NCI-H446 treated with DMSO at 0.1 percent for 48 hours (cell line): ENCODE measurements at places on chromosomes 1 and 21.

GRCh38 chr21:46065215-46065913, 32.5 kb upstream of the COL6A2 start:
- DNase-seq: no peak

DNA sequence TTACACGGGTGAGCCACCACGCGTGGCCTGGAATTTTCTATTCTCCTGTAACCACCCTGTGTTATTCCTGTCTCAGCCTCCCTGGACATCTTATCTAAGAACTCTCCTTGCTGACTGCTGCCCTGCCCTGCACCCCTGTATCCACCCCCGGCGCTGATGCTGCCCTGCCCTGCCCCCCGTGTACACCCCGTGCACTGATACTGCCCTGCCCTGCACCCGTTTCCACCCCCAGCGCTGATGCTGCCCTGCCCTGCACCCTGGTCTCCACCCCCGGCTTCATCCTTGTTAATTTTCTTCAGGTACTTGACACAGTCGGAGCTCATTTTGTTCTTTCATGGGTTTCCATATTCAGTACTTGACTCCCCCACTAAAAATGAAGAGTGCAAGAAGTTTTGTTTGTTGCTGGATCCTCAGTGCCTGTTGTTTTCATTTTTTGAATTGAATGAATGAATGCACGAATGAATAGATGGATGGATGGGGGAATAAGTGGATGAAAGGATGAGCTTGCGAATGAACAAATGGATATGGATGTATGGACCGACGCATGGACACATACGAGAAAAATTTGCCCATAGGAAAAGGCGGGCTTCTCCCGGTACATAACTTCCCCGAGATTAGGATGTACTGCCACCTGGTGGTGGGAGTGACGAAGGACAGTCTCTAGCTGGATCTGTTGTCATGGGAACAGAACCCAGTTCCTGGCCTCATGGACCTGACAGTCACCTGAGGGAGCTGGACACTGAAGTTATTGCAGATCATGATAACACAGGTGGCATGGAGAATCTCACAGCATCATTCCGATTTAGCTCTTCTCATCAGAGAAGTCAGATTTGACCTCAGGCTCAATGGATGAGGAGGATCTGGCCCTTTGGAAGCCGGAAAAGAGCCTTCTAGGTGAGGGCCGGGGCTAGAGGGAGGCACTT, 14.9 kb downstream of the AADACL4 start:
- DNase-seq: peak; percentile 40

DNA sequence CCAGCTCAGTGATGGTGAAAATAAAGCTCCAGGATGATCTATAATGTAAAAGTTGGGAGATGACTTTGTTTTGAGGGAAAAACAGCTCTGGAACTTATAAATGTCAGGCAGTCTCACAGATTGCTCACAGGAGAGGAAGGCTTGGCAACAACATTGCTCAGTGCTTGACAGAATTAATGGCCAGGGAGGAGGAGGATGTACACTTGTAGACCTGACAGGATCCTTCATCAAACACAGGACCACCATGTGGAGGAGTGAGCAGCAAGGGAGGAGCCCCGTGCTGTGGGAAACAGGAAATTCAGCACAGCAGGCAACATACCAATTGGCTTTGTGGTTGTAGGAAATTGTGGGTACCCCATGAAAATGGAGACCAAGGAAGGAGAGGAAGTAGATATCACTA, 291.8 kb upstream of the CAMK1G start:
- no peak for DNase-seq

DNA sequence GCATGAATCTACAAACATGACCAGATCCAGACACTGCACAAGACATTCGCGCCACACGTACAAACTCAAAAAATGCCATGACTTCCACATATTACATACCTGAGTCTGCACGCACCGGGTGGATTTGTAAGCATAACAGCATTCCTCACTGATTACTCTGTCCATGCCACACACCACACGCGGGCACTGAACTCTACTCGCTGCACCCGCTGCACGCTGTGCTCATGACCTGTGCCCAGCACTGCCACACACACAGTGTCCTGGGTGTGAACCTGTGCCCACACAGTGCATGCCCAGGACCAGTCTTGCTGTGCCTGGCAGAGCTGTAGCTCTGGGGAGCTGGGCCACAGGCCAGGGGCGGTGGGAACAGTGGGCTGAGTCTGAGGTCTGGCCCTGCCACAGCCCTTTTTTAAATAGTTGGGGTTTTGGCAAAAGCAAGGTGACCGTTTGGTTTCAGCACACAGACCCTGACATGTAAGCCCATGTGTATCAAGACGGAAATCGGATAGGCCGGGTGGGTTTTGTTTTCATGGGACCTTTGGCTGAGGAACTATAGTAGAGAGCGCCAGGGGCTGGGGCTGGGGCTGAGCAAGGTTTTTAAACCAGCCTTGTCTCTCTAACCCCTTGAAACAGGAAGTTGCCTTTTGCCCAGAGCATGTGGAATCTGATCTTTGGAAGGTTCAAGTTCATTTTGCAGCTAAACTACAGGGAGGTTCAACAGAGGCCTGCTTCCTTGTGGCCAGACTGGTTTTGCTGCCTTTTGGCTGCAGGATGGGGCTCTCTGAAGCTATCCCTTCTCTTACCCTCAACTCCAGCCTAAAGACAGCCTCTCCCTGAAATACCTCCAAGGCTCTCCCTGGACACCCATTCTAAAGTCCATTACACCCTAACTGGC, 12.3 kb upstream of the GOLT1A start:
- DNase-seq: no peak

DNA sequence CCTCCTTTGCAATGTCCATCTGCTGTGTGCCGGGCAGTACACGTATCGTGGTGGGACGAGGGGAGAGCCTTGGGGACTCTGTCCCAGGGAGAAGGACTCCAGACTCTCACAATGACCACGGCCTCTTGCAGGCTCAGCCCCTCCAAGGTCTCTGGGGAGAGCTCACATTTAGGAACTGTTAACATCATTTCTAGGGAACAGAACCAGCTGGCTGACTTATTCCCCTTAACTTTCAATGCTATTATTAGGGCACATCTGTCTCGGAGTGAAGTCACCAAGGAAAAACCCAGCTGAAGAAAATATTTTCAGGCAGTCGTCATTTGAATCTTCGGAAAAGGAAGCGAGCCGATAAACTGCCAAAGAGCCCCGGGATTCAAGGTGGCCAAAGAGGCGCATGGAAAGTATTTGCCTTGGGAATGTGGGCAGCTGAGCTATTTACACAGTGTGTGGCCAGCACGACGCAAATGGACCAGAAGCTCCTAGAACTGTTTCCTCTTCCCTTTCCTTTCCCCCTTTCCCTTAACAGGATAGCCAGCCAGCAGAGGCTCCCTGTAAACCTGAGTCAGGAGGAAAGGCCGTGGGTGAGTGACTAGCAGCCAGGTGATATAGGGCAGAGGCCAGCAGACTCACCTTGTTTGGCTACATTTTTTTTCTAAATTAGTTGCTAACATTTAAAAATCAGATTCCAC, 74.5 kb downstream of the ITPKB start:
- DNase-seq: no peak

GRCh38 chr1:158025576-158026230, 32.3 kb downstream of the KIRREL1 start:
- no peak for DNase-seq

- no peak for DNase-seq
These were observed 164.1 kb downstream of the RYR2 start for GRCh38 chr1:237206065-237206414.

- no peak for DNase-seq
These were observed 10.0 kb downstream of the PCSK9 start for GRCh38 chr1:55049271-55049913.

GRCh38 chr1:207345644-207346477, 24.4 kb downstream of the CD55 start:
- DNase-seq: no peak

DNA sequence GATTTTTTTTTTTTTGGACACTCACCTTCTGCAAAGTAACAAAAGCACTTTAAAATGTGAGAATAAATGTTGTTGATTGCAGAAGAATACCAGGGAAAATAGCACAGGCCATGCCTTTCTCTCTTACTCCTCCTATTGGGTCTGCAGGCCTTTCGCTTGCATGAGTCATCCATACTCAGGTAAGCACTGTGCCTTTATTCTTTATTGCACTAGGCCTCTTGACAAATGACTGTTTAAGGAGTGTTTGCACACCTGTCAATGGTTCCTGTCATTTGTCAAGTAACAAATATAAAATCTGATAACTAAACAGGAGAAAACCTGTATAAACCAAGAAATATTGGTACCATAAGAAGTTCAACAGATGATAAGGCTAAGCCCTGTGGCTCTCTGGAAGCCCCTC, 106.5 kb downstream of the RGS7 start:
- DNase-seq: no peak

- DNase-seq: no peak
These were observed 336.4 kb downstream of the PAPPA2 start for GRCh38 chr1:176799327-176799726.

GRCh38 chr1:89608319-89608983, 24.5 kb upstream of the LRRC8C start:
- no peak for DNase-seq

DNA sequence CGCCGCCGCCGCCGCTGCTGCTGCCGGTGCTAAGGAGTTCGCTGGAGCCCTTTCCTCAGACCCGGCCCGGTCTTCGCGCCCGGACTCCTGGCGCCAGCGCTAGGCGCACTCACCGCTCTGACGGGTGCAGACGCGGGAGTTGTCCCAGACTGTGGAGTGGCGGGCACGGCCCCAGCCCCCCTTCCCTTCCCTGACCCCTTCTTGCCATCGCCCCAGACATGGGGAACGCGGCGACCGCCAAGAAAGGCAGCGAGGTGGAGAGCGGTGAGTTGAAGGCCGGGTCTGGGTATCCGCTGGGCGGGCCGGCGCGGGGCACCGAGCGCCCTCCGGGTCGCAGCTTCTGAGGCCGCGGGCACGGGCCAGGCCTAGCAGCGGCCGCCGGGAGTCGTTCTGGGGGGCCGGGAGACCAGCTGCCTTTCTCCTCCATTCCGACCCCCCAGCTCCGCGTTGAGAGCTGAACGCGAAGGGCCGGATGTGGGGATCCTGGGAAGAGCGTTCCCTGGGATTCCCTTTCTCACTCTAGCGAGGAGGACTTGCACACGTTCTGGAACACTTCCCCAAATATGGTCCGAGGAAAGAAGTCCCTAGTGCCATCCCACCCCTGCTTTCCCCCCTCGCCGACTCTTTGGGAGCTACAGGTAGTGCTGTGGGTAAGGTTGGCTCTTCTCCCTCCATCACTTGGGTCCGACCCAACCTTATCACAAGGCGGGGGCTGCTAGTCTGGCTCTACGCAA, 65.8 kb upstream of the PRKACB start:
- DNase-seq: no peak

GRCh38 chr1:100532645-100533044, 5.3 kb upstream of the GPR88 start:
- no peak for DNase-seq

DNA sequence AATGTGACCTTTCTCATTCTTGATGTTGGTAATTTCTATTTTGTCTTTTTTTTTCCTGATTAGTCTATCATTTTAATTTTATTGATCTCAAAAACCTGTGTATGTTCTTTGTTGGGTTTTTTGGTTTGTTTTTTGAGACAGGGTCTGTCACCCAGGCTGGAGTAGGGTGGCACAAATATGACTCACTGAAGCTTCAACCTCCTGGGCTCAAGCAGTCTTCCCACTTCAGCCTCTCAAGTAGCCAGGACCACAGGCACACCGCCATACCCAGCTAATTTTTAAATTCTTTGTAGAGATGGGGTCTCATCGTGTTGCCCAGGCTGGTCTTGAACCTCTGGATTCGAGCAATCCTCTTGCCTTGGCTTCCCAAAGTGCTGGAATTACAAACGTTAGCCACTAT, 145.2 kb downstream of the PIK3R3 start:
- DNase-seq: no peak

DNA sequence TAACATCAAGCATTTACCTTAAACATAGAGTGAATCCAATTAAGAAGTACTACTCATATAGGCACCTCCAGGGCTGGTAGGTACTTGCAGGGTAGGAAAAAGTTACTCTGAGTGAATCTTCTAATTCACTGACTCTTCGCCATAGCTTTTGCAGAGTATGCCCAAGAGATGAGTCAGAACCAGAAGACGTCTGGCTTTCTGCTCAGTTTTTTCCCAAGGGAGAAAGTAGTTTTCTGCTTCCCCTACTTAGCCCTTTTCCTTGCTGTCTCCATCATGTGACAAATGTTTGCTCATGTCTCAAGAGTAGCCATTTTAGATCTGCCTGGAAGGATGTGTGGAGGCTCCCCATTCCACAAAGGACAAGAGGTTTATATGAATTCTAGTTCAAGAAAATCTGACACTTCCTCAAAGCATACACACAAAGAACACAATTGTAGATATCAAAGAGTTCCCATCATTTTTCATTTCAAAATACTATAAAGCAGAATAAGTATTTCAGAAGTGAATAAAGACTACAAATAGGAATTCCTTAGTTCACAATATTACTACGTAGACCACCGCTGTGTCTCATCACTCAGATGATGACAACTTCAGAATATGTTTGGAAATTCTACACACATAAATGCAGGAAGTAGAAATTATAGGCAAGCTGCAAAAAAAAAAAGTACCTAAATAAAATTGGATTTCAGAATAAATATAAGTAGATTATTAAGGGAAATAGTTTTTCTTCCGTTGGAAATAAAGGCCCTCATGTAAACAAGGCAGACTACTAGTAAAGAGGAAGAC, 98.5 kb downstream of the ASH1L start:
- DNase-seq: no peak

DNA sequence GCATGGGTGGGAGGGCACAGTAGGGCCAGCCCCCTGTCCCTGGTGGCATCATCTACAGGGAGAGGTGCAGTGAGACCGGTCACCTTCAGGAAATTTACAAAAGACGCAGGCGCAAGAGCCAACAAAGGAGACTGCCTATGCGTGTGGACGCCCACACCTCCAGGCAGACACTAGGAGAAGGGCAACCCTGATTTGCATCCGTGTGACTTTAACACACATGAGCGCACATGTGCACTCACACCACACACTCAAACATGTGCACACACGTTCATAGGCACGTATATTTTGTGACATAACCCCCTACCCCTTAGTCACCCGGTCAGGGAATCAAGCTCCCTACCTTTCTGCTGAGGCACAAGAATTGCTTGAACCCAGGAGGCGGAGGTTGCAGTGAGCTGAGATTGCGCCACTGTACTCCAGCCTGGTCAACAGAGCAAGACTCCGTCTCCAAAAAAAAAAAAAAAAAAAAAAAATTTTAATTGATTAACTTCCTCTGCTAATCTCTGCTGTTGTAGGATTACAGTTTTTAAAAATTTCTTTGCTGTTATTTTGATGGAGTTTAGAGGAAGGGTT, 84.7 kb upstream of the SLC25A33 start:
- no peak for DNase-seq

DNA sequence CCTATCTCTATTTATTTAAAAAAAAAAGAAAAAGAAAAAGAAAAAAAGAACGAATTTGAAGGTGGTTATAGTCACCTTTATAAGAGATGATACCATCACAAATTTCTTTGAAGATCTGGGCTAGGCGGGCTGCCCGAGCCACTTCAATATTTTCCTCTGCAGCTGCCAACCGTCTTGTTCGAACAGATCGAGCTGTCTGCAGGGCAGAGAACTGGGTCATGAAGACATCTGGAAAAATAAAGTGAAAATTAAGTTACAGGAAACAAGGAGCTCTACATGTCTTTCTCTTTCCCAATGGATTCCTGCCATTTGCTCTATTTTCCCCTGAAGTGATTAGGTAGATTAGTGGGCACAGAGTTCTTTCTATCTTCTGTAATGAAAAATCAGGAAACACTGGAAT, 31.9 kb downstream of the RUSC1 start:
- no peak for DNase-seq

- DNase-seq: no peak
These were observed 75.3 kb upstream of the ARTN start for GRCh38 chr1:43858324-43858723.
